ENCODE measurements at places on chromosomes 5 and 9.

- no peak for DNase-seq
These were observed 1.5 kb downstream of the SHROOM1 start for GRCh38 chr5:132828846-132829494.

DNA sequence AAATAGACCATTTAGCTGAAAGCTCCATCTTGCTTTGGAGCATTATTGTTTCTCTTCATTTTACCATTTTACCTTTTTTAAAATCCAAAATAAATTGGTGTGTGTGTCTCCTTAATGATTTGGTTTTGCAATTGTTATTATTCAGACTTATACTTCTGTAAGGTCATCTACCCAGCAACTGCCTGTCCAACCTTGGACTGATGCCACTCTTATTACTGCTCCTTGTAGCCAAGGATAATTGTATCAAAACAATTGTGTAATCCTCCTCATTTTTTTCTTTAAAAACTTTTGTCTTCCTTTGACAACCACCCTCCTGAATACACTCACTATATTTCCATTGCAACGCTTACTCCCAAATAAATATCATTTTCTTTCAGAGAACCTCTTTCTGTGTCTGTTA, 30.3 kb upstream of the HMGCR start:
- DNase-seq: no peak

- DNase-seq: no peak
These were observed 5.5 kb downstream of the ANGPTL2 start for GRCh38 chr9:127116957-127117356.

DNA sequence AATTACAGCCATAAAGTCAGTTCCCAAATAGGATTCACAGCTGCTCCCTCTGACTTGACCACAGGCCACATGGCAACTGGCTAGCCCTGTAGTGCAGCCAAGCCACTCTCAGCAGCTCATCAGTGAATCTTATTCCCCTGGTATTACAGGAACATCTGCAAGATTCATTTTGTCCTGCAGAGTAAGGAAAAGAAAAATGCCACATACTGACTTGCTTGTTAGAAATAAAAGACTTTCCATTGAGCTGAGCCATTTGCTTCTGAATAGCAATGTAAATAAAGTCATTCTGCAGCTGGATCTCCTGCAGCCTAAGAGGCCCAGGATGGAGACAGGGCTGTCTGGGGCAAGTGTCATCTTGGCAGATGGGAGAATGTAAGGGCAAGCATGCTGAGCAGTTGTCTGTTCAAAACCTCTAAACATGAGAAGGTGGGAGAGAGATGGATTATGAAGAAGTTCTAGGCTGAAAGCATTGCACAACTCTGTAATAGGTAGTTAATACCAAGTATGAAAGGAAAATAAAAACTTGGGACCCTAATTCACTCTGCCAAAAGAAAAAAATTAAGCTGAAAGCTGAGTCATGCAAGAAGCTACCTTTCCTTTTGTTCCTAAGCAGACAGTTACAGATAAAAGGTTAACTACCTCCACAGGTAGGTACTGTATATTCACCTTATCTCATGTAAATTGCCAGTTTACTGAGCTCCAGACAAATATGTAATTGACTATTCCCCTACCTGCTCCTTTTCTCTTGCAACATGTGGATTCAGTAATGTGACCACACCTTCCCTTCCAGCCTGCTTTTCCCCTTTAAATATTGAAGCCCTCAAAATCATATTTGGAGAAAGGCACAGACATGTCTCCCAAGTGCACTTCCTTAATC, 244.4 kb upstream of the RAI14 start:
- DNase-seq: no peak

DNA sequence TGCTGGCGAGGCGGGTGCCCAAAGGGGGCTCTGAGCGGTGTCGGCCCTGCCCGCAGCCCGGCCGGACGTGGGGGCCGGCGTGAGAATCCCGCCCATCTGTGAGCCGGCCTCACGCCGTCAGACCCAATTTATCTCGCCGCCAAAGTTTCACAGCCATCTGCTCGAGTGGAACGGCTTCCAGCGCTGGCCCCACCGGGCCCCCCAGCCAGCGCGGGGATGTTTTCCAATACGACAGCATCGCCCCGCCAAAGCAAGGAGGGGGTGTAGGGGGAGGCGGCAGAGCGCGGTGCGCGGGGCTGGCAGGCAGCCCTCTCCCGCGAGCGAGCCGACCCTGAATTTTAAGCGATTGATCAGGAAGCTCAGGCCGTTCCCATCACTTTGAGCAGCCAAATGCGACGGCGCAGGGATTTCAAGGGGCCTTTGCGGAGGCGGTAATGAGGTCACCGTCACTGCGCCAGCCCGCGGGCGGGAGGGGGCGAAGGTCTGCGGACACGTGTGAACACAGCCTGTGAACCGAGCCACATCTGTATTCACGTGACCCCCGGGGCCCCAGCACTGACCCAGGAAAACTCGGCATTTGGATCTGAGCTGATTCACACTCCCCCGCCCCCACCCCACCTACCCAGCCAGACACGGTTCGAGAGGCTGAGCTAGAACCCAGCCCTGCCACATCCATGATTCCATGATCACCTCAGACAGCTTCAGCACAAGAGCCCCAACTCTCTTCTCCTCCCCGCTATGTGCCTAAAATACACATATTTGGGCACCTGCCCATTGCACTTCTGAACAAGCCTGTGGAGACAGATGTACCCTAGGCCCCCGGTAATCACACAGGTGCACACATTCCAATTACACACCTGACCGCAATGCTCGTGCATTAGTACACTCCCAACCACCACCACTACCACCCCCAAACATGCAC, 47.8 kb upstream of the PSD2 start:
- no peak for DNase-seq

DNA sequence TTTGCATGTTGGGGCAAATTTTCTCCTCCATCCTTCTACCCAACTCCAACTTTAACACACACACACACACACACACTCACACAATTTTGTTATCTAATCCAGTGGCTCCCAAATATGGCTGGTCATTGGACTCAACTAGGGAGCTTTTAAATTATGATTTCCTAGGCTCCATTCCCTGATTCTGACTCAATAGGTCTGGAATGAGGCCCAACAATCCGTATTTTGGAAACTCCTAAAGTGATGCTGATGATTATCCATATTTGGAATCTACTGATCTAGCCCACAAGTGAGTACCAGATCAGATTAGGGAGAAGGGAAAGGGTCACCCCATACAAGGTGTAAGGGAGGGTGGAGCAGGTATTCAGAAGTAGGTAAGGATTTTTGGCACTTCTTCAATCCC, 309.7 kb downstream of the TLE1 start:
- DNase-seq: no peak

DNA sequence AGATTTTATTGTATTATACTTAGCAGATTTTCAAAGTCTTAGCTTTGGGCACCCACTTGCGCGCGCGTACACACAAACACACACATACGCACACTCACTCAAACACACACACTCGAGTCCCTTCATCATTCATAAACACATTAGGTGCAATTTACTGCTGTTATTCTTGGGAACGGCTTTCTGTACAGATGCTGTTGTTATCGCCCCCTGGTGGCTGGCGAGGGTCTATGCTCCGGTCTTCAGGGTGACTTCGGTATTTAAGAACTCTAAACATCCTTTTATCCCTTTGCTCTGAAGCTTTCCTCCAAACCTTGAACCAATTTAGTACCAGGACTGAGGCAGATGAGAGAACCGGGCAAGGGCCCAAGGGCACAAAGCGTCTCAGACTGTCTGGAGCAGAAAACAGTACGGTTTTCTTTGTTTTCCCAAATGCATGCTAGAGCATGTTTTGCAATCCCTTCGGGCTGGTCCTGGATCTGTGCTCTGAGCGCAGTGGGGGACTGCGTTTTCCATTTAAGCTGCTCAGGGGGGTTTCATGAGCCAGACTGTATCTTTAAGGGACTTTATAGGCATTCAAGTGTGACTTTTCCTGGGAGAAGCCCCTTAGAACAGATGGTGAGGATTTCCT, 1.7 kb upstream of the SLIT3 start:
- DNase-seq: peak; percentile 32

GRCh38 chr9:95999390-95999789, 123.9 kb downstream of the ERCC6L2 start:
- DNase-seq: no peak

GRCh38 chr5:90015584-90016018, 394.0 kb downstream of the CETN3 start:
- no peak for DNase-seq

DNA sequence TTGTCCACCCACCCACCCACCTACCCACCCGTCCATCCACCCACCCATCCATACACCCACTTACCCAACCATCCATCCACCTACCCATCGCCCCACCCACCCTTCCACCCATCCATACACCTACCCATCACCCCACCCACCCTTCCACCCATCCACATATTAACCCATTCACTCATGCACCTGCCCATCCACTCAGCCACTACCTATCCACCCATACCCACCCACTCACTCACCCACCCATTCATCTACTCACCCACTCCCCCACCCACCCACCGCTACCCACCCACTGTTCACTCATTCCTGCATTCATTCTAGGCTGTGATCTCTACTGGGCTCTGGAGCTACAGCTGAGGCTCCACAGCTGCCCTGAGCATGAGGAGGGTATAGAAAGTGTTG, 117.5 kb upstream of the LMX1B start:
- DNase-seq: no peak

DNA sequence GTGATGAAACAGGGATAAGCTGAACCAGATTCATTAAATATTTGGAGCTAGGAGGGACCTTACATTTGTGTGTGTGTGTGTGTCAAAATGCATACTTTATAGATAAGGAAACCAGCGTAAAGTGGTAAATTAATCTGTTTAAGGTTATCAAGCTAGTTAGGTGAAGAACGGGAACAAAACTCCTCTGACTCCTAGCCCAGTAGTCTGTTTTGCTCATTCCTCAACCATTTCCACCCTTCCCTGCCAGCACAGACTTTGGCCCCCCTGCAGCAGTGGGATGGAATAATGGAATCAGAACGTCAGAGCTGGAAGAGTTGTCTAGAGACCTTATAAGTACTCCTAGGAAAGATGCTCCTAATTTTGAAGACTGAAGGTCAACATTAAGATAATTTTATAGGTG, 6.5 kb downstream of the AGXT2 start:
- DNase-seq: no peak

All from LNCaP clone FGC (cell line).